ENCODE measurements at places on chromosomes 12 and 14. TPM values are rescaled to one million over a fixed set of nuclear protein-coding genes. Genes with fewer than 3 reads are reported as not detected.

PRR4 gene
- total RNA-seq: 1.8 TPM

SYT1 gene
- 0.10 TPM for total RNA-seq

GALNT9 gene
- total RNA-seq: not detected

OR4E2 gene
- total RNA-seq: not detected

SIX1 gene
- 3.9 TPM for total RNA-seq

HSPB8 gene
- 8.7 TPM for total RNA-seq

FZD10 gene
- not detected for total RNA-seq

BLOC1S1 gene
- total RNA-seq: 105 TPM

LRRK2 gene
- 0.90 TPM for total RNA-seq

PARPBP gene
- total RNA-seq: 30.9 TPM

SLC25A21 gene
- total RNA-seq: 0.37 TPM

CLEC2A gene
- not detected for total RNA-seq

DPF3 gene
- 3.0 TPM for total RNA-seq

RPS29 gene
- 5,147 TPM for total RNA-seq

GALNT16 gene
- 12.6 TPM for total RNA-seq

RIN3 gene
- total RNA-seq: 3.0 TPM

PRKD1 gene
- total RNA-seq: 6.0 TPM

DNAH10 gene
- total RNA-seq: not detected

CAPZA3 gene
- total RNA-seq: not detected

SYCP3 gene
- not detected for total RNA-seq

ADCY4 gene
- total RNA-seq: not detected

SPX gene
- total RNA-seq: 0.07 TPM

NRXN3 gene
- 1.2 TPM for total RNA-seq

GALNT6 gene
- total RNA-seq: 58.9 TPM

CDH24 gene
- total RNA-seq: 15.3 TPM

WIF1 gene
- total RNA-seq: not detected
